ENCODE measurements at places on chromosomes 13 and 19.

DNA sequence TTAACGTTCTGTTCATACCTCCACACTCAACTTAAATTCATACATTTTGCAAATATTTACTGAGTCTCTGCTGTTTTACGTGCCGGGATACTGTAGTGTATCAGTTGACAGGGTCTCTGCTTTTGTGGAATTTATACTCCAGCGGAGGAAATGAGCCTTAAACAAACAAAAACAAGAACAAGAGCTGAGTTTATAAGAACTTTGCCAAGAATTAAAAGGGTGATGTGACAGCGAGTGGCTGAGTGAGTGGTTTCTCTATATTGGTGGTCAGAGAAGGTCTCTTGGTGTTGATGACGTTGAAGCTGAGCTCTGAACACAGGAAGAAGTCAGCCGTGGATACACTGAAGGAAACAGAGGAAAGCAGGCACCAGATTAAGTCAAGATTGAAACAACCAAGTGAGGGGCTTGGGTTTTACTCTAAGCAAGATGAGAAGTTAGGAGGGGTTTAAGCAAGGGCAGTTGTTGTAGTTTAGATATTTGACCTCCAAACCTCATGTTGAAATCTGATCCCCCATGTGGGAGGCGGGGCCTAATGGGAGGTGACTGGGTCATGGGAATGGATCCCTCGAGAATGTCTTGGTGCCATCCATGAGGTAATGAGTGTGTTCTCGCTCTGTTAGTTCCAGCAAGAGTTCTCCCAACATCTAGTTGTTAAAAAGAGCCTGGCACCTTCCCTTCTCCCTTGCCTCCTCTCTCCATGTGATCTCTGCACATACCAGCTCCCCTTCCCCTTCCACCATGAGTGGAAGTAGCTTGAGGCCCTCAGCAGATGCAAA is 248.3 kb downstream of the DCLK1 start:
- no peak for DNase-seq

GRCh38 chr19:38182536-38183210 is 41.3 kb downstream of the DPF1 start:
- DNase-seq, result no peak

DNA sequence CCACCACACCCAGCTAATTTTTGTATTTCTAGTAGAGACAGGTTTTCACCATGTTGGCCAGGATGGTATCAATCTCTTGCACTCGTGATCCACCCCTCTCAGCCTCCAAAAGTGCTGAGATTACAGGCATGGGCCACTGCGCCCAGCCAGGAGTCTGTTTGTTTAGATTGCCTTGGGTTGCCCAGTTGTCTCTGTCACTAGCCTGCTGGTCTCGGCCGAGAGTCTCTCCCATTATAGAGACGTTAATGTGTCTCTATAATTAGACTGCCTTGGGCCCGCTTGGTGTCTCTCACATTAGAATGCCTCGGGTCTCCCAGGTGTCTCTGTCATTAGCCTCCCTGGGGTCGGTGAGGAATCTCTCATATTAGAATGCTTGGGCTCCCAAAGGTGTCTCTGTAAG is 1533.6 kb downstream of the UQCRFS1 start:
- no peak for DNase-seq

DNA sequence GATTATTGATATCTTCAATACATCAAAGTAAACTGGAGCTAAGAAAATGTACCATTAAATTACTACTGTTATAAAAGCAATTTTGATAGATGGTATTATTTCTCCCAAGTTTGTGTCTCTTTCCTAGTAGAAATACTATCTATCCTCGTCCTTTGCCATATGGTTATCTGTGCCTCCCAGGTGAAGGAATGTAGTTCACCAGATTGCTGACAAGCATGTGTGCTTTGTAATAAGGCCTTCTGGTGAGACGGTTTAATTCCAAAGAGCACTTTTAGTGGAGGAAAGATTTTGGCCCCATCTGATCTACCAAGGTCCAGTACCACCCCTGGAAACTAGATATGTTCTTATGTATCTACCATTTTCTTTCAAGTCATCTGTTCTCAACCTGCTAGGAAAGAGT is 243.6 kb downstream of the DLEU7 start:
- DNase-seq, result no peak

GRCh38 chr19:43519436-43520088 is 7.4 kb downstream of the ETHE1 start:
- peak; percentile 90 for DNase-seq

DNA sequence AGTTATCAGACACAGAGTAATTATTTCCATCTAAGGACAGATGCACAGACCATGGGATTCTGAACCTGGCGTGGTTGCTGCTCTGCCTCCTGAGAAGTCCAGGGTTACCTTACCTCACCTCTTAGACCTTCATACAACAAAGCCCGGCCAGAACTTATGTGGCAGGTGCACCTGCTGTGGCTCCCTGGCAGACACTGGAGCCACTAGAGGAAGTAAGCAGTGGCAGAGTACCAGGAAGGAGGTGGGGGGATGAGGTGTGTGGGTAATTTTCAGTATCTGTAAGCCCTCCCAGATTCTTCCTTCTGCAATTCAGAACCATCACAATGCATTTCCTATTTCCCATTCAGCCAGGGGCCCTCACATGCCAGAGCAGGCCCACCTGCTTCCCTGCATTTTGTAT is 106.1 kb upstream of the DOCK9 start:
- DNase-seq, result no peak

- DNase-seq, result no peak
Observed at GRCh38 chr13:27104606-27105005, 67.0 kb downstream of the USP12 start.

DNA sequence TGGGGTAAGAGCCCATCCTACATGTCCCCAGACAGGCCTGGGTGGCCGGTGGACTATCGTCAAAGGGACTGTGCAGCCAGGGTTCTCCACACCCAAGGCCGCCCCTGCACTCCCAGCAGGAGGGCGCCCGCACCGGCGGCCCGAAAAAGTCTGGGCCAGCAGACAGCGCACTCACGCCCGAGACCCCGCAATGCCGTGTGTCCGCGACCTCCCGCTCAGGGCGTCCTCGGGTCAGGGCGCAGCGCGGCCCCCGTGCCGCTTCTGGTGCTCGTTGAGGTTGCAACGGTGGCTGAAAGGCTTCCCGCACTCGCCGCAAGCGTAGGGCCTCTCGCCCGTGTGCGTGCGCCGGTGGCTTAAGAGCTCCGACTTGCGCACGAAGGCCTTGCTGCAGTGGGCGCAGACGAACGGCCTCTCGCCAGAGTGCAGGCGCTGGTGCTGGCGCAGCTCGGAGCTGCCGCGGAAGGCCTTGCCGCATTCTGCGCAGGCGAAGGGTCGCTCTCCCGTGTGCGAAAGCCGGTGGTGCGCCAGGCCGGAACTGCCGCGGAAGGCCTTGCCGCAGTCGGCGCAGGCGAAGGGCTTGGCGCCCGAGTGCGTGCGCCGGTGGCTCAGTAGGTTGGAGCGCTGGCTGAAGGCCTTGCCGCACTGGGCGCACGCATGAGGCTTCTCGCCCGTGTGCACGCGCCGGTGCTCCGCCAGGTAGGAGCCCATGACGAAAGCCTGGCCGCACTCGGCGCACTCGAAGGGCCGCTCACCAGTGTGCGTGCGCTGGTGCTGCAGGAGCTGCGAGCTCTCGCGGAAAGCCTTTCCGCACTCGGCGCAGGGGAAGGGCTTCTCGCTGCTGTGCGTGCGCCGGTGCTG is 2.8 kb upstream of the A1BG start:
- no peak for DNase-seq

DNA sequence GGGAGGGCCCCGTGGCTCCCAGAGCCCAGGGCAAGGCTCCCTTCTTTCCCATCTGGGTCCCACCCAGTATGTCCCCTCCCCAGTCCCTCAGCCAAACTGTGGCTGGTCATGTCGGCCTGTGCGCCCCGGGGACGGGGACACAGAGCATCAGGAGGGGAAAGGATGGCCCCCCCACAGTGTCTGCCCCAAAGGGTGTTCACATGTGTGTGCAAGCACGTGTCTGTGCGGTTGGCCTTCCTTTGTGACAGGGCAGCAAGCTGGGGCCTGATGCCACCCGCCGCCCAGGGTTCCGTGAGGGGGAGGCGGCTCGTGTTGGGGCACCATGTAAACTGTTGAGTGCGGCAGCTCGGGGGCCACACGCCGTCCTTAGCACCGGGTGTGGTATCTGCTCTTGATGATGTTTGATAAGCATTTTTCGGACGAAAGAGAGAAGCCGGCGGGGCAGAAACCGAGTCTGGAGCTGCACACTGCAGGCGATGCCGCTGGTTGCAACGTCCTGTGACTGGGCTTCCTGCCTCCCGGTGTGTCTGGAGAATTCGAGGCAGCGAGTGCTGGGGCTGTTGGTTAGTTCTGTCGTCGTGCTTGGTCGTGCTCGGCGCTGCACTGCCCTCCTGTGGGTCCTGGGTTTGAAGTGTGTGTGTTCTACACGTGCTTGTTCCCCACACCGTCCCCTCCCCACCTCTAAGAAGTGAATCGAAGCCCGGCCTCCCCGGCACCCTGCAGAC is 18.4 kb downstream of the GNA11 start:
- DNase-seq, result no peak

DNA sequence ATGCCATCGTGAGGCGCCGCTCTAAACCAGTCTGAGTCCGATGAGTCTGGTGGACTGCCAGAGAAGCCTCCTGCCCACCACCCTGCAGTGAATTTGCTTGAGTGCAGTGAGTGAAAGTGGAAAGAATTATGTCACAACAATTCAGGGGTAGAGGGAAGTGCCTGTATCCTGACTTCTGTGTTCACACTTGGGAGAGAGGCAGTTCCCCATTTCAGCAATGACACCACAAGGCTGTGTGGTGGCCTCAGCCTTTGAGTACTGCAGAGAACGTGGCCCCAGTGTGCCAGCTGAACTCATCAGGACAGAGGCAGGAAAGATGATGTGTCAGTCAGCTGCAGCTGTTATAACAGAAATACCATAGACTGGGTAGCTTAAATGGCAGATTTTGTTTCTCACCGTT is 155.6 kb downstream of the COG6 start:
- DNase-seq, result no peak

- DNase-seq, result peak; percentile 16
Observed at GRCh38 chr19:703651-704446, 4.9 kb upstream of the PALM start.

DNA sequence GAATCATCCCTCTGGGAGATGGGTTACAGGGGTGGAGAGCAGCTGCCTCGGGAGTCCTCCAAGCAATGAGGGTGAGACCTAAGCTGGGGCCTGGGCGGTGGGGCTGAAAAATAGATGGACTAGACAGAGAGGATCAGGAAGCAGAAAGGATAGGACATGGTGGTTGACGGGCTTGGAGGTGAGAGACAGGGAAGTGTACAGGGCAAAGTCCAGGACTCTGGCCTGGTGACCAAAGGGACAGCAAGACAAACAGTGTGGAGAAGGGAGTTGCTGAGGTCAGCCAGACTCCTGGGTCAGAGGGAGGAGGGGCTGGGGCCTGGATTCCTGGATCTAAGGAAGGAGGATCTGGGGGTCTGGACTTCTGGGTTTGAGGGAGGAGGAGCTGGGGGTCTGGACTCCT is 5.5 kb downstream of the PHLDB3 start:
- DNase-seq, result no peak

DNA sequence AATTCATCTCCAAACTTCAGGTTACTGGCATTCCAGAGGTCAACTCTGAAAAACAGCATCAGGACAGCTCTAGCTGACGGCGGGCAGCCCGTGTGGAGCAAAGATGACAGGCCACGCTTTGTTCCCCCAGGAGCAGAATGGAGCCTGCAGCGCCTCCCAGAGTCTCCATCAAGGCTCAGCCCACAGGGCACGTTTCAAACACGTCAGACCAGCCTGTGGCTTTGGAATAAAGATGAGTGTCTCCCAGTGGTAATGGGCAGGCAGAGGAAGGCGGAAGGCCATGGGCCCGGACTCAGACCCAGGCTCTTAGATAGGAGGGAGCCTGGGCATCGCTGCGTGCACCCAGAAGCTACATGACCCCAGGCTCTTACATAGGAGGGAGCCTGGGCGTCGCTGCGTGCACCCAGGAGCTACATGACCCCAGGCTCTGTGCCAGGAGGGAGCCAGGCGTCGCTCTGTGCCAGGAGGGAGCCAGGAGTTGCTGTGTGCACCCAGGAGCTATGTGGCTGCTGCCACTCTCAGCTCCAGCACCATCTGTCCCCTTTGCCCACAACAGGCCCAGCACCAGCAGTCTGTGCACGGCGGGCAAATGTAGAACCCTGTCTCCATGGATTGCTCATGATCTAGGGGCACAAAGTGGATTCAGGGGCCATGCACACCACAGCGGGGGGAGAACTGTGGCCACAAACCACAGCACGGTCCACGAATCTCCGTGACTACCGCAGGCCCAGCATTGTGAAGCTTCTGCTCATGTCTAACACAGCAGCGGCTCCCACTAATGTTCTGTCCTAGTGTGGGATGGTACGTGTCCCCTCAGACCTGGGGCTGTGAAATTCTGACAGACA is 47.8 kb upstream of the C13orf46 start:
- DNase-seq, result no peak

DNA sequence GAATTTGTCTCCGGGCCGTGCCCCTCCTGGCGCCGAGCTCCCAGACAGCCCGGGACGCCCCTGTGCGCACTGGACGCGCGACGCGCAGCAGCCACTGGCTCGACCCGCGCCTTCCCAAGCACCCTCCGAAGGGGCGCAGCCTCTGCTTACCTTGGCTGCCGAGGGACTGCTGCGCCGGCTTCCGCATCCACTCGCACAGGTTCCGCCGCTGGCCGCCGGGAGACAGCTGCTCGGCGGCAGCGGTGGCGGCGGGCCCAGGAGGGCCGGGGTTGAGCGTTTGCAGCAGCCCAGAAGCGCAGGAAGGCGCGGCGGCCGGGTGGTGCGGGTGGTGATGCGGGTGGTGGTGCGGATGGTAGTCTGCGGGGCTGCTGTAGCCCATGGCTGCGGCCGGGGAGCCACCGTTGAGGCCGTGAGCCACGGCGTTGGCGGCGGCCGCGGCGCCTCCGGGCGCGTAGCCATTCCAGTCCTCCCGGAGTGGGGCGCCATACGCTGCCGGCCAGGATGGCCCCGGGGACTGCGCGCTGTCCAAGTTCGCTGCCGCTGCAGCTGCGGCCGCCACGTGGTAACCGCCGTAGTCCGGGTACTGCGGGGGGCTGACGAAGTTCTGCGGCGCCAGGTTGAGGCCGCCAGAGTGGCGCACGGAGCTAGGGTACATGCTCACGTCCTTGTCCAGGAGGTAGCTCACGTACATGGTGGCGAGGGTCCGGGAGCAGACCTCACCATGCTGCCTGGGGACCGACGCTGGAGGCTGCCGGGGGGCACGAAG is 616 bp downstream of the CDX2 start:
- DNase-seq, result peak; percentile 84

GRCh38 chr13:79392882-79393563 is 13.0 kb downstream of the RBM26 start:
- no peak for DNase-seq

DNA sequence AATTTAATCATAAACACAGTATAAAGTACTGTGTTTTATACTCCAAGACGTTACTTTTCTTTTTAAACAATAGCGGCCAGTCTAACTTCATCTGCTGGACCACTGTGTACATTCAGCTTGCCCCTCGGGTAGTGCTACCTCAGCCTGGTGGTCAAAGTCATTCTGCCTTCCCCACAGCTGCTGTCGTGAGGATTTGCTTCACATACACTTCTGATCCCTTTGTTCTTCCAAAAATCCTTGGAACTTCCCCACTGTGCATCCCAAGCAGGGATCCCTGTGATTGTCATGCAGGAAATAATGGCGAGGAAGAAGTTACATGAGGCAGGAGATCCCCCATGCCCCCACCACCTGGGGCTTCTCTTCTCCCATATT is 234.9 kb upstream of the STARD13 start:
- DNase-seq, result no peak

- no peak for DNase-seq
Observed at GRCh38 chr13:32255724-32256109, 59.4 kb downstream of the ZAR1L start.

GRCh38 chr19:45705115-45705514 is 12.6 kb downstream of the QPCTL start:
- no peak for DNase-seq

All from NCI-H526 (cell line).